ENCODE measurements at places on chromosomes 4 and X.

GRCh38 chr4:48858130-48858529, 27.2 kb downstream of the OCIAD1 start:
- DNase-seq, result no peak

GRCh38 chrX:67601771-67602170, 58.0 kb downstream of the AR start:
- DNase-seq, result no peak

DNA sequence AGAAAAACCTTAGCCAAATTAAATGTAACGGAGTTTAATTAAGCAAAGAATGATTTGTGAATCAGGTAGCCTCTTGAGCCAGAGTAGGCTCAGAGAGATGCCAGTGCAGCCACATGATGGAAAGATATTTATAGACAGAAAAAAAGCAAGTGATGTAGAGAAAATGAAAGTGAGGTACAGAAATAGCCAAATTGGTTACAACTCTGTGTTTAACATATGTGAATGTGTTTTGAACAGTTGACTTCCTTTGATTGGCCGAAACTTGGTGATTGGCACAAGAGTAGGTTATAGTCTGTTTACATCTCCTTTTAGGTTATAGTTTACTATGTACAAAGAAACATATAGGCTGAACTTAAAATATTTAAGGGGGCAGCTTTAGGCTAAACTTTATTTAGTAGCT, 459.9 kb upstream of the BOD1L1 start:
- DNase-seq, result no peak

- DNase-seq, result no peak
Measured at GRCh38 chrX:111340054-111340453, 69.8 kb upstream of the CAPN6 start.
